T-helper 17 cell (primary cell): ENCODE measurements at places on chromosomes 13 and 19. TPM values are rescaled to one million over a fixed set of nuclear protein-coding genes. Genes with fewer than 3 reads are reported as not detected.
A peak's percentile ranks its signal among the peaks of the same experiment; 100 is the strongest.

RASGRP4 gene
- 1.6 TPM for total RNA-seq

VN1R2 gene
- total RNA-seq, result not detected

PDS5B gene
- 39.2 TPM for total RNA-seq

CLEC4G gene
- not detected for total RNA-seq

NOTCH3 gene
- total RNA-seq, result 0.18 TPM

TICAM1 gene
- 23.4 TPM for total RNA-seq

SHISA7 gene
- not detected for total RNA-seq

ILF3 gene
- 456 TPM for total RNA-seq

DIRAS1 gene
- total RNA-seq, result 0.40 TPM

ZBTB7A gene
- total RNA-seq, result 51.1 TPM

CD209 gene
- total RNA-seq, result not detected

MEDAG gene
- total RNA-seq, result not detected

GRCh38 chr19:45591004-45591637, 6.5 kb upstream of the OPA3 start:
- DNase-seq, result no peak

DNA sequence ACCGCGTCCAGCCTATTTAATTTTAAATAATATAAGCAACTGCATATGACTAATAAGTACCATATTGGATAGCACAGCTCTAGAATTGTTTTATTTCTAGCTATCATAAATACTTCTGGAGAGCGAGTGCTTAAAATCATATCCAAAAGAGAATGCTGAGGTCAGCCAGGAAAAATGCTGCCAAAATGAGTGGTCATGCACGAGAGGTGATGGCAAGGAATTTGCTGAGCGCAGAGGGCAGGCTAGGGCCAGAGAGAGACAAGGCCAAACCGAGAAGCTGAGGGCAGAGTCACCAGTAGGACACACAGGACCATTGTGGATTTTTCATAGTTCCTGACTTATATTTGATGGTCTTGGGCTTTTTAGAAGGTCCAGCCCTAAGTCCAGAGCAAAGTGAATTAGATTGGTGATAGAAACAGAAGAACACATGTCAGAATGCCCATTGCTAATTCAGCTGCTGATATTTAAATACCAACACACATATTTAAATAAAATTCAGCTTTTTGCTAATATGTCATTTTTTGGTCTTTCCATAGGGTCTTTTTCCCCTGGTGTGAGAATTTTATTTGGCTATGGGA, 33.6 kb upstream of the UBL3 start:
- no peak for DNase-seq

- DNase-seq, result no peak
These were observed 109.1 kb downstream of the PCDH9 start for GRCh38 chr13:67120872-67121531.

- no peak for DNase-seq
These were observed 3.0 kb downstream of the KCNC3 start for GRCh38 chr19:50326101-50326664.

- no peak for DNase-seq
These were observed 589.8 kb downstream of the LMO7 start for GRCh38 chr13:76225815-76226489.

DNA sequence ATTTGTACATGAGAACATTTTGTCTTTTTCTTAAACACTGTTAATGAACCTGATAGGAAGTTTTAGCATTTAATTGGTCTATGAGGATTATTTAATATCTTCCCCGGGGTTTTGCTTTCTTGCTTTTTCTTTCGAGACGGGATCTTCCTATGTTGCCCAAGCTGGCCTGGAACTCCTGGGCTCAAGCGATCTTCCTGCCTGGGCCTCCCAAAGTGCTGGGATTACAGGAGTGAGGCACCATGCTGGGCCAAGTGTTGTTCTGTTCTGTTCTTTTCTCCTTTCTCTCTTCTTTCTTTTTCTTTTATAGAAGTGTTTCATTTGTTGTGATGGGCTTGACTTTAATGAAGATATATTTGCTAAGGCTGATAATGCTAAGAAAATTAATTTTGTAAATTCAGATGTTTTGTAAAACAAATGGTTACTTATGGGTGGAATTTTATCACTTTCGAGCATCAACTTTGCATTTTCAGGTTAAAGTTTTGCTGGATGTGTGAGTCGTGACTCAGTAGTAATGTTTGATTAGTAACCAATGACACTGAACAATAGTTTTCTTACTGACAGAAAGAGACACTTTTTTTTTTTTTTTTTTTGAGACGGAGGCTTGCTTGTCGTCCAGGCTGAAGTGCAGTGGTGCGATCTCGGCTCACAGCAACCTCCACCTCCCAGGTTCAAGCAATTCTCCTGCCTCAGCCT, 2.2 kb downstream of the PAN3 start:
- no peak for DNase-seq

DNA sequence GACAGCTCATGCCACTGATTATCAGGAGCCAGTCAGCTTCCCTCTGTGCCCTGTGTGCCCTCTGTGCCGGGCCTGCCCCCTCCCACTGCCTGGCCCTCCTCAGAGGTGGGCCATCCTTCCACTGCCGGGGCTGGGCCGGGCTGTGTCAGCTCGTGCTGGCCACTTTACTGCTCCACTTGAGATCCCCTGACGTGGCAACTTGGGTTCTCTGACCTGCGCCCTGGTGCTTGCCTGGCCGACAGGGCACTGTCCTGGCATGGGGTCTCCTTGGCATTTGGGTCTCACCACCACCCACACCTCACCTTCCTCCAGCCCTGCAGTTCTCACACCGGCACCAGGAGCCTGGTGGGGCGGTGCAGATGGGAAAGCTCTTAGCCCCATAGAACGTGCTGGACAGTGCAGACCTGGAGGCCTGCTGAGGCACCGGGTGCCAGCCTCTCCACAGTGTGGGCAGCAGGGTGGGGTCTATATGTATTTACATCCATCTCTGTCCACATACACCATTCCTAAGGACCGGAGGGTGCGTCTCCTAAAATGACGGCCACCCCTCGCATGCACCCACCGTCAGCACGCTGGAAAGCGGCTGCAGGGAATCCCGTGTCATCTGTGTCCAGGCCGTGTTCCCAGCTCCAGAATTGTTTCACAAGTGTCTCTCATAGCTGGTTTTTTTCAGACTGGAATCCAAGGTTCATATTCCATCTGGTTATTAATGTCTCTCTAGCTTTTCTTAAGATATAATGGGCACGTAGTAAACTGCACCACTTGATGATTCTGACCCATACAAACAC, 11.8 kb downstream of the DAZAP1 start:
- no peak for DNase-seq

GRCh38 chr19:47608969-47609905, at the start of gene BICRA:
BICRA (plus strand) TSS chr19:47609134; CDS start chr19:47673575, 64,441 bp downstream.
- DNase-seq, result peak; percentile 81

DNA sequence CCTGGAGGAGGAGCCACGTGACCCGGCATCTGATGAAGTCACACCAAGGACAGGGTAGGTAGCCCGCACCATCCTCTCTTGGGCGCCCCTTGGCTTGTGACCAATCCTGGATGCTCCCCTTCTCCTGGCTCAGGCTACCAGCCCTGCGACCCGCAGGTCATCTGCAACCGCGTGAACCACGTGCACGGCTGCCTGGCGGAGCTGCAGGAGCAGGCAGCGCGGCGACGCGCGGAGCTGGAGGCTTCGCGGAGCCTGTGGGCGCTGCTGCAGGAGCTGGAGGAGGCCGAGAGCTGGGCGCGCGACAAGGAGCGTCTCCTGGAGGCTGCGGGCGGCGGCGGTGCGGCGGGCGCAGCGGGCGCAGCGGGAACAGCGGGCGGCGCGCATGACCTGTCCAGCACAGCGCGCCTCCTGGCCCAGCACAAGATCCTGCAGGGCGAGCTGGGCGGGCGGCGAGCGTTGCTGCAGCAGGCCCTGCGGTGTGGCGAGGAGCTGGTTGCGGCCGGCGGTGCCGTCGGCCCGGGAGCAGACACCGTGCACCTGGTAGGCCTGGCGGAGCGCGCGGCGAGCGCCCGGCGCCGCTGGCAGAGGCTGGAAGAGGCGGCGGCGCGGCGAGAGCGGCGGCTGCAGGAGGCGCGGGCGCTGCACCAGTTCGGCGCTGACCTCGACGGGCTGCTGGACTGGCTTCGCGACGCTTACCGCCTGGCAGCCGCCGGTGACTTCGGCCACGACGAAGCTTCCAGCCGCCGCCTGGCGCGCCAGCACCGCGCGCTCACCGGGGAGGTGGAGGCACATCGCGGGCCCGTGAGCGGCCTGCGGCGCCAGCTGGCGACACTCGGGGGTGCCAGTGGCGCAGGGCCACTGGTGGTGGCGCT, 45.9 kb downstream of the SPTBN4 start:
- DNase-seq, result no peak

- no peak for DNase-seq
These were observed 31.1 kb upstream of the SIAH3 start for GRCh38 chr13:45882626-45883025.

DNA sequence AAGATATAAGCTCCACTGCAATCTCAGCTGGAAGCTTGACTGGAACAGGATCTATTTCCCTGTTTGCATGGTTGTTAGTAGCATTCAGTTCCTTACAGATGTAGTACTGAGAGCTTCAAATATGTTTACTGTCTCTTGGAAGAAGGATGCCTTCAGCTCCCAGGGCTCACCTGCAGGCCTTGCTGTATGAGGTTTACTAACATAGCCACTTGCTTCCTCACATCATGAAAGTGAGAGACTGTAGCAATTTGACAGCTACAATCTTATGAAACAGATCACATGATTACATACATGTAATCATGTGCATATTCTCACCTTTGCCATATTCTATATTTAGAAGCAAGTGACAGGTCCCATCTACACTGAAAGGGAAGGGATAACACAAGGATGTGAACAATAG, 458.1 kb upstream of the PCDH20 start:
- no peak for DNase-seq

GRCh38 chr13:46775385-46776107, 21.4 kb downstream of the ESD start:
- no peak for DNase-seq

GRCh38 chr13:38537051-38537450, 149.8 kb upstream of the FREM2 start:
- DNase-seq, result no peak

DNA sequence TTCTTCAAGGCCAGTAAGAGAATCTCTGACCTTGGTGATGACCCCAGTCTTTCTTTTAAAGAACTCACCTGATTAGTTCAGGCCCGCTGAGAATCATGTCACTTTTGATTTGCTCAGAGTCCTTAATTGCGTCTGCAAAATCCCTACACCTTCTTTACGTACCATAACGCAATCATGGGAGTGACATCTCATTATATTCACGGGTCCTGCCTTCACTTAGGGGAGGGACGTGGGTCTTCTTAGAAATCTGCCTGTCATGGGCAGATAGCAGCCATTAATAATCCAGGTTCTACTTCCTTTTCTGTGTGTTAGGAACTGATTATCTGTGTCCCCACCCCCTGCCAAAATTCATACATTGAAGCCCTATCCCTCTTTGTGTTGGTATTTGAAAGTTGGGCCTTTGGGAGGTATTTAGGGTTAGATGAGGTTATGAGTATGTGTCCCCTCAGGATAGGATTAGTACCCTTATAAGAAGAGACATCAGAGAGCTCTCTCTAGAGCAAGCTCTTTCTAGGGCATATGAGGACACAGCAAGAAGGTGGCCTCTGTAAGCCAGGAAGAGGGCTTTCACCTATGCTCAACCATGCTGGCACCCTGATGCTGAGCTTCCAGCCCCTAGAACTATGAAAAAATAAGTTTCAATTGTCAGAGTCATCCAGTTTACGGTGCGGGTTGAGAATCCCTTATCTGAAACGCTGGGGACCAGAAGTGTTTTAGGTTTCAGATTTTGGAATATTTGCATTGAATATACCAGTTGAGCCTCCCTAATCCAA, 9.9 kb downstream of the TPP2 start:
- DNase-seq, result no peak

DNA sequence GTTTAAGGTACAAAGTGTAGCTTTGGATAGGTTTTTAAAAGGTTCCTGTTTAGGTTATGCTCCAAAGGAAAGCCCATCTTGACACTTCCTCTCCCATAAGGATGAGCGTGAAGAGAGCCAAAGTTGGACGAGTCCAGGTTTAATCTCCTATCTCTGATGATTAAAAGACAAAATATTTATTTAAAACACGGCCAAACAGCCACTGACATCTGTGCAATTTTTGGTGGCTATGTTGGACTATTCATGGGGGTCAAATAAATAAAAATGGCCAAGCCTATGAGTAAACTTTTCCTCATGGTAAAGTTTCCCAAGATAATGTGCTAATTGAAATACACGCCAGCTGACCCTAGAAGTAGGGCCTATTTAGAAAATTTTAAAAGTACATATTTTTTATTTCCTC, 69.0 kb upstream of the DOCK9 start:
- DNase-seq, result no peak

DNA sequence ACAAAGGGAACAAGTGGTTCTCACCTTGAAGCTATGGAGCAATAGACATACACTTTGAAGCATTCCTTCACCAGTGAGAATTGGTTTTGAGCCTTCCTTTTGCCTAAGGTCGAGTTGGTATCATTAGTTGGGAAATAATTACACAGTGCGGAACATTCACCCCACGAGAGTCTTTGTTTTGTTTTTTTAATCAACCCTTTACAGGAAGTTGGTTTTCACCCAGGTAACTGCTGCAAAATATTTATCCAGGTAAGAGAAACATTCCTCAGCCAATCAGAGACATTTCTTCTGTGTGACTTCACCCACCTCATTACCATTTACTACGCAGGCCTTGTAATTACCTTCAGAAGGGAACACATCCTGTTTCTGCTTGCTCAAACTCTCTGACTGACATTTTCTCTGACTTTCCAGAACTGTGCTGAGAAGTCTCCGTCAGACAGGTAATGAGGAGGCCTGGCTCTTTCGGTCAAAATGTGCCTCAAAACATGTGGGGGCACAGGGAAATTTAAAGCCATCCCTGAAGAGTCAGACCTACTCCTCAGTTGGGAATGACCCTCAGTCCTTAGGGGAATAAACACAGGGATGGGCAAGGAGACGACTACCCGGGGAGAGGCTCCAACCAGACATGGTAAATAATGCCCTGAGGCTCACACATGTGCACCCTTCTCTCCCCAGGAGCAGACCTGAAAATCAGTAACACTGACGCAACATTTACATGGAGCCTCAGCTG, 22.7 kb upstream of the SERP2 start:
- DNase-seq, result no peak

- no peak for DNase-seq
These were observed 37.3 kb upstream of the ALOX5AP start for GRCh38 chr13:30697996-30698401.

DNA sequence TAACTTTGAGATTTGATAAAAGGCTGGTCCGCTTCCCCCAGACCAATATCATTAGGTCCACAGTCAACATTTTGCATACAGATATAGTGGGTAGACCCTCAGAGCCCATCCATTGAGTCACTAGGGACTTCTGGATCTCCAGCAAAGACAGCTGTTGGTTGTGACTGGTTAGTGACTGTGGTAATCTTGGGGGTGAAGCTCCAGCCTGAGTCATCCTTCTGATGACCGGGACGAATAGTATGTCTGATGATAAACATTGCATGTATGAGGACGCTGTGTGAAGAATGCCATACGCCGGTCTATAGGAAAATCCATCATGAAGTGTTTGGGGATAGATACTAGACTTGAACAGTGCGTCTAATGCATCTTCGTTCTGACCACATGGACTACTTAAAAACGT, 307.0 kb downstream of the UQCRFS1 start:
- DNase-seq, result no peak
